Activated T-cell treated with anti-CD3 and anti-CD28 coated beads for 24 hours (primary cell): ENCODE measurements at places on chromosomes 16 and 17.

DNA sequence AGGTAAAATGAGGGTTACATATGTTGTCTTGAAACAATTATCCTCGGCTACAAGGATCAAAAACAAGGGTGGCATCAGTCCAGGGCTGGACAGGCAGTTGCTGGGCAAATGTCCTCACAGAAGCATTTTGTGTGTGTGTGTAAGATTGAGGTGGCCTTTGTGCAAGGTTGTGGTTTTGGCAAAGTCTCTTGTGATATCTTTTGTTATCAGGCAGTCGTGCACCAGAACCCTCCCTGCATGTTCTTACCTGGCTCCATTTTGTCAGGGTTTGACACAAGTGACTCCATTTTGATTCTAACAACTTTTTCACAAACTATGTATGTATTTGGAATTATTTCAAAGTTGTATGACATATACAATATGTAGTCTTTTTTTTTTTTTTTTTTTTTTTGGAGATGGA, 20.0 kb downstream of the CHAD start:
- no peak for DNase-seq

GRCh38 chr17:42340691-42341127, 47.5 kb downstream of the STAT3 start:
- DNase-seq: peak; percentile 27

DNA sequence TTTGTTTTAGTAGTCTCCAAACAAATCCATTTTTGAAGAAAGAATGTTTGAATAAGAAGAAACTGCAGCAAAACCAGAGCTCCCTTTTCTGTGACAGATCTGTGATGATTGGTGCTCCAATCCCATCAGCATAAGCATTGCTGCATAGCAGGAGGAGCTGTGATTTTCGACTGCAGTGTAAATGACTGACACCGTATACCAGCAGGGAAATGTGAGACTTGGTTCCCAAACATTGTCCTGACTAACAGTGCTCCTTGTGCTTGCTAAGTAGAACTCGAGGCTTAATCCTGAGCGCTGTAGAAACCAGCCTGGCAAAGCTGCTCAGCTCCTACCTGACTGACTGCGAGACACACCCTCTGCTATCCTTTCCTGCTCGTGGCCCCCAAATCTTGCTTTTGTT, 57.2 kb downstream of the NUP93 start:
- DNase-seq: no peak

- DNase-seq: no peak
Measured at GRCh38 chr16:46889942-46890300, 5.8 kb downstream of the GPT2 start.

DNA sequence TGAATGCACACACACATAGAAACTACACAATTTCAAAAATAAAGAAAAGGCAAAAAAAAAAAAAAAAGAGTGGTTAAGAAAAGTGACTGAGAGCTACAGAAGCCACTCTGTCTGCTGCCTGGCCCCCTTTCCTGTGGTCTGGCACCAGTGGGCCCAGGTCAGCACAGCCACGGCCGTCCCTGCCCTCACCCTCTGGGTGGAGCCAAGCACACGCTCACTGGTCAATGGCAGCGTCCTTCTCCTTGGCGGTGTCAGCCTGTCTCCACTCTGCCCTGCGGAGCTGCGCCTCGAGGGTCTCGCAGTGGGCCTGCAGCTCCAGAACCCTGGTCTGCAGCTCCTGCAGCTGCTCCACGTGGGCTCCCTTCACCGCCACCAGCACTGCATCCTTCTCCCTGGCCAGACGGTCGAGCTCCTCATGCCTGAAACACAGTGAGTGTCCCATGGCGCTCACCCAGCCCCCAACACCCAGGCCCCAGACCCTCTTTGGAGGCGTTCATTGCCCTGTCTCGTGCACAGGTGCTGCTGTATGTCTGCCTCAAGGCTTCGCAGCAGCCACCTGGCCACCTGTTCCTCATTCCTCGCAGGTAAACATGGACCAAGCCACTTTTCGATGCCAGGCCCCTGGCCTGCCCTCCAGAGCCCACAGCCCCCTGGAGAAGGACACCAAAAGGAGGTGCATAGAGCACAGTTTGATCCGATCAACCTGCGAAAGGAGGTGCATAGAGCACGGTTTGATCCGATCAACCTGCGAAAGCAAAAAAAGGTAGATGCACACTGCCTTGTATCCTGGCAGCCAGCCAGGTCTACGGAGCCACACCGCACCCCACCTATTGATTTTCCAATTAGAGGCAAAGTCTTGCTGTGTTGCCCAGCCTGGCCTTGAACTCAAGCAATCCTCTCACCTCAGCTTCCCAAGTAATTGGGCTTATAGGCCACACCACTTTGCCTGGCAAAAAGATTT, 24.4 kb downstream of the CCDC57 start:
- DNase-seq: no peak

- no peak for DNase-seq
Measured at GRCh38 chr17:78973792-78974520, 5.8 kb downstream of the LGALS3BP start.

DNA sequence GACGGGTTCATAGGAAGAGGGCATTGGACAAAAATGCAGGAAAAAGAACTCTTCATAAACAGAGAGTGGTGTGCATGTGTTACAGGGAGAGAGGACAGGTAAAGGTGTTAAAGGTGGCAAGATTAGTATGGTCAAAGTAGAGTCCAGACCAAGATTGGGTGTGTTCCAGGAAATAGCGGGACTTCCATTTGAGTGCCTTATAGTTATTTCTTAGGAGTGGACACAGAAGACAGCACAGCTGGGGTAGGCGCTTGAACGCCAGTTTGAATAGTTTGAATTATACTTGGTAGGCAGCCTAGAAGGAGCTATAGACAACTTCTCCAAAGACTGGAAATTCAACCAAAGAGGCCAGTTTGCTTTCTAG, 63.4 kb downstream of the MAP2K6 start:
- no peak for DNase-seq

DNA sequence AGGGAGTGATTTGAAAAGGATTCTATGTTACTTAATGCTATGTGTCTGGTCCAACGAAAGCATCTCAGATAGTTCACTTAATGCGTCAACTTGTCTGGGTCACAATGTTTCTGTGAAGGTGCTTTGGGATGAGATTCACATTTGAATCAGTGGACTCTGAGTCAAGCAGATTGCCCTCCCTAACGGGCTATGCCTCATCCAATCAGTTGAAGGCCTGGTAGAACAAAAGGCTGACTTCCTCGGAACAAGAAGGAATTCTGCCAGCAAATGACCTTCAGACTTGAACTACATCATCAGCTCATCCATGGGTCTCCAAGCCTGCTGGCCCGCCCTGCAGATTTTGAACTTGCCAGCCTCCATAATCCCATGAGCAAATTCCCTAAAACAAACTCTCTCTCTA, 15.2 kb downstream of the EMP2 start:
- no peak for DNase-seq

DNA sequence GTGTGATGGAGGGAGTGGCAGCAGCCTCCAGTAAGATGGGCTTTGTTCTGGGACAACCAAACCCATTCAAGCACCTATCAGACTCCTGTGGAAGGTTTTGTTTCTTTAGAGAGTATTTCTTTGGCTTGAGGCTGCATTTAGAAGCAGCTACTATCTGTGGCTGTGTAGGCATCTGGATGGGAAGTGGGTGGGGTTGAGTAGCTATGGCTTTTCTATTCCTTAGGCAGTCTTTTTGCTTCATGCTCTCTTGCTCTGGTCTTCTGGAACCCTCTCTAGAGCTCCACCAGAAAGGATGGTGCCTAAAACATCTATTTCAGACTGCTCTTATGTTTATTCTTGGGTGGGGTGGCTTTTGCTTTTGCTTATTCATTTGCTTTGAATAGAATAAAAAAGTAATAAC, 19.9 kb downstream of the TNRC6A start:
- no peak for DNase-seq

DNA sequence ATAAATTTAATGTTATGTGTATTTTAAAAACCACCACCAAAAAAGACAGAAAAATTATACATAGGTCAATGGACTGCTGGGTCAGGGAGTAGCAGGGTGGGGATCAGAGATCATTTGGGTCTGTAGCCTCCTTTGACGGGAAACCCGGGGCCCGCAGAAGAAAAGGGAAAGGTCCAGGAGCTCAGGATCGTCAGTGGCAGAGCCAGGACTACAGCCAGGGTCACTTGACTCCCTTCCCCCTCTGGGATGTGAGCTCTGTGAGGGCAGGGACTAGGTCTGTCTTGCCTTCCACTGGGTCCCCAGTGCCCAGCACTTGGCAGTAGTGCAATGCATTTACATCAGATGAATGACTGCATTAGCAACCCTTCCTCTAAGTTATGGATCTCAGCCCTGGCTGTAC, 62.1 kb downstream of the TOM1L2 start:
- DNase-seq: no peak

DNA sequence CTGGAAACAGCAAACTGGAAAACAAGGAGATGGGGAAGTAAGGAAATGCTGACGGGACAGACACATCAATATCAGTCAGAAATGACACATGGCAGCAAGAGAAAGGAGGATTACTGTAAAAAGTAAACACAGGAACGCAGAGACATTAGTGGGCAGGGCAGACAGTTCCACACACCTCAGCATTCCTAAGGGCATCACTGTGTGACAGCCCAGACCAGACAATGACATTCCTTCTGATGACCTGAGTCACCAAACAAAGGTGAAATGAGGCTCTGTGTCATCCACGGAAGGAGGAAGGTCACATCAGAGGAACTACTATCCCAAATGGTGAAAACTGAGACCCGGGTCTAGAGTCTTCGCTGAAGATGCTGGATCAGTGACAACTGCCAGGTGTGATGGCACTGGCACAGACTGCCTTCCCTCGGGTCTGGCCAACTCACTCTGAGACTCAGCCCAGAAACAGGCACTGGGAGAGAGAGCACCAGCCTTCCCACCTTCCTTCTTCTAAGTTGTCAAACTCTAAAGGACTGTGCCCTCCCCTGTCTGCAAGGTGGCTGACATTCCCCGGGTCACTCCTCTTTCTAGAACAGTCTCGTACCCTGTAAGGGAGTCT, 36.7 kb downstream of the TK2 start:
- DNase-seq: no peak

GRCh38 chr17:41987642-41988041, 21.0 kb downstream of the CNP start:
- no peak for DNase-seq

- DNase-seq: no peak
Measured at GRCh38 chr16:77787452-77787851, 912 bp upstream of the VAT1L start.

DNA sequence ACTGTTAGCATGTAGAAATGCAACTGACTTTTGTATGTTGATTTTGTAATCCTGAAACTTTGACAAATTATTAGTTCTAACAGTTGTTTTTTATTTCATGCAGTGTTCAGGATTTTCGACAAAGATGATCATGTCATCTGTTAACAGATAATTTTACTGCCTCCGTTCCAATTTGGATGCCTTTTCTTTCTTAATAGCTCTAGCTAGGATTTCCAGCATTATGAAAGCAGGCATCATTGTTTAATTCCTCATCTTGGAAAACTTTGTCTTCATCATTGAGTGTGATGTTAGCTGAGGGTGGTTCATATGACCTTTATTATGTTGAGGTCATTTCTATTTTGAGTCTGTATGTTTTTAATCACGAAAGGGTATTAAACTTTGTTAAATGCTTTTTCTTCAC, 31.9 kb downstream of the RMI2 start:
- no peak for DNase-seq

GRCh38 chr16:31242206-31242605, 17.6 kb upstream of the ITGAM start:
- DNase-seq: no peak

DNA sequence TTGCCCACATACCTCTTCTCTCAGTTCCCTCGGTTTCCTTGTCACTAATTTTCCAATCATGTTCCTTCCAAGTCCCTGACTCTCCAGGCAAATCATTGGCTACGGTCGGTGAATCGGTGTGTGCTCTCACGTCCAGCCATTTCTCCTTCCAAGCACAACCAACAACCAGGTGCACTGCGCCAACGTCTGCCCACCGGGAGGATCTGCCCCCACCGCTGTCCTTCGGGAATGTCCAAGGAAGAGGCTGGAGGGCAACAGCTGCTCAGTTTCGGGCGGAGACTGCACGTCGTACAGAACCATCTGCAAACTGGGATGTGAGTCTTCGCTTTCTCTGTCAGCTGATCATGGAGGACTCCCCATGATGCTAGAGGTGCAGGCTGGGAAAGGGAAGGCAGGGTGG, 8.4 kb upstream of the NXN start:
- no peak for DNase-seq

DNA sequence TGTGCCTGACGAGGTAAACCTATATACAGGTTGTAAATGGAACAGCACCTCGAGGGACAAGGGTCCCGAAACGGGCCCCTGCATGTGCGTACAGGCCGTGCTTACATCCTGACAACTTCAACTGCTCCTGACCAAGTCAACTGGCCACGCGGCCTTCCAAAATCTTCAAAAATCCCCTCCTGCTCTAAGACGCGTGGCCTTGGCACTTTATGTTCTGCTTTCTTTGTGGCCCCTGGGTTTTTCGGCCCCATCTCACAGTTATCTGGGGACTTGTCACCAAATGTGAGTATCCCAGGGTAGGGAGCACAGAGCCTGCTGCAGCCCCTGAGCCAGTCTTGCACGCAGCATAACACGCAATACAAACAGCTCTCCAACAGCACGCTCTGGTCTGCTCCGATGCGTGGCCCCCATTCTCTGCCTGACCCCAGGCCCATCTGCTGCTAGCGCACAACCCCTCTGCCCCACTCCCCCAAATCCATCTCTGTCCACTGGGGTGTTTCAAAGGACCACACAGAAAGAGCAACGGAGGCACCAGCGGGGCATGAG, 659 bp downstream of the RPH3AL start:
- DNase-seq: no peak

DNA sequence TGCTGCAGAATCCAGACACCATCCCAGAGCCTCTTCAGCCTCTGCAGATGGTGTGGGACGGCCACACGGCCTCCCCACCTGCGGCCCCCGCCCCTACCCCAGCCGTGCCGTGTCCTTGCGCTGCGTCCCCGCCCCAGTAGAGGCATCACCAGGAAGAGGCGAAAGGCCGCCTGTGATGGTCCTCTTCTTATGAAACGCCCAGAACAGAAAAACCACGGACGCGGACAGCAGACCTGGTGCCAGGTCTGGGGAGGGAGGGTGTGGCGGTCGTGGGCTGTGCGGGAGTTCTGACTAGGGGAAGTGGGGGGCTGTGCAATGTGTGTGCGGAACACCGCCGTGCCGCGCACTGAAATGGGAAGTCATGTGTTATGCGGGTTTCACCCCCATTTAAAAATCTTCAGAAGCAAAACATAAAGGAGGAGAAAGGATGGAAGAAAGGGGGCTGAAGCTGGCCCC, 25.5 kb downstream of the ACSF3 start:
- DNase-seq: no peak

GRCh38 chr17:44543905-44544523, 13.3 kb upstream of the FZD2 start:
- DNase-seq: no peak

- peak; percentile 40 for DNase-seq
Measured at GRCh38 chr16:85947230-85948137, 48.5 kb downstream of the IRF8 start.
